Stimulated activated CD4-positive, alpha-beta T cell treated with anti-CD3 and anti-CD28 coated beads, Interleukin-15, amount 100 ng/mL, for 48 hours (primary cell): ENCODE measurements at places on chromosomes 3 and 15.

DNA sequence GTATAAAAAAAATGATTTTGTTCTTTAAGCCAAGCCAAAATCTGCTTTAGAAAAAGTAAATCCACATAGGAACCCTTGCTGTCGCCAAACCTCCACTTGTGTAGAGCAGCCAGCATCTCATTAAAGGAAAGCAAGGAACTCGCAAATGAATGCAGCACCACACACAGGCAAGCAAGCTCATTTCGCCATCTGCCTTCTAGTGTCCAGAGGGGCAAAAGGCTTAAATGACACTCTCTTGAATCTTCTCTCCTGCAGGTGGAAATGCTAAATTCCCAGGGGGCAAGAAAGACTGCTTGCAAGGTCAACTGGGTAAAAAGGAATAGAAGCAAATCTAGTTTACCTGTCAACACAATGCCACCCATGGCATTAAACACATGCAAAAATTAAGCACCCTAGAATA is 2.4 kb downstream of the MB21D2 start:
- DNase-seq = no peak

- peak; percentile 7 for DNase-seq
Observed at GRCh38 chr3:161371441-161372320, at the start of gene SPTSSB. Gene SPTSSB, minus strand, starts transcription at chr3:161371517. Its CDS starts 25,194 bp downstream, at chr3:161346323.

GRCh38 chr15:68299436-68299835 is 21.9 kb downstream of the FEM1B start:
- no peak for DNase-seq

DNA sequence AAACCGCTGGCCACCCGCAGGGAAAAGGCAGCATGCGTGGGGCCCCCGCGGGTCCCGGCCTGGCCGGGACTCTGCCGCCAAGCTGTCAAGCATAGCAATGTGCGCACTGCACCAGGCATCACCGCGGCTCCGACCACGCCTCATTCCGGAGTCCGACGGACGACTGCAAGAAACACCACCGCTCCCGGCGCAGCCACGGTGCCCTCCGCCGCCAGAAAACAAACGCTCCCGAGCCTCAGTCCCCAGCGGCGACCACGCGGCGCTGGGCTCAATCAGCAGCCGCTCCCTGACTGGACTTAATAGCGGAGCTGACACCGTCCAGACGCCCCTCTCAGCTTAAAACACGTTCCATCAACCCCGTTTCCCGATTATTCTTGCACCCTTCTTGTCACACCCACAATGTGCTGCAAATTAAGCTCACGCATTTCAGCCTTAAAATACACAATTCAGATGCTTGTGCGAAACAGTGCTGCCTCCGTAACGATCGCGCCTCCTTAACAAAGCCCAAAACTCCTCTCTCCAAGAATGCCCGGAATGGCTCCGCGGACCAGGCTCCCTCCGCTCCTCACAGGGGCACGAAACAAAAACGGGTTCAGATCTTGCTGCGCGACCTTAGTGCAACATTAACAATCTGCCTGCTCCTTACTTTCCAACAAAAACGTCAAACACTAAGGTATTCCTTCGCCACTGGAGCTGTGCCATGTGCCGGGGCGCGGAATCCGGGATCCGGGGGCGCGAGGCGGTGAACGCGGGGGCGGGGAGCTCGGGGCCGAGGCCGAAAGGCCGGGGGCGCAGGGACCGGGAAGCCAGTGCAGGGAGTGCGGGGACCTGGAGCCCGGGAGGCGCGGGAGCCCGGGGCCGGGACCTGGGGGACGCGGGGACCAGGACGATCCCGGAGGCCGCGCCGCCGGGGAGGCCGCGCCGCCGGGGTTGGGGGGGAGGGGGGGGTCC is 655 bp downstream of the CYFIP1 start:
- DNase-seq = peak; percentile 15

- DNase-seq = no peak
Observed at GRCh38 chr3:61783993-61784718, 222.8 kb downstream of the PTPRG start.

GRCh38 chr3:95037097-95037496 is 974.2 kb downstream of the NSUN3 start:
- DNase-seq = no peak

DNA sequence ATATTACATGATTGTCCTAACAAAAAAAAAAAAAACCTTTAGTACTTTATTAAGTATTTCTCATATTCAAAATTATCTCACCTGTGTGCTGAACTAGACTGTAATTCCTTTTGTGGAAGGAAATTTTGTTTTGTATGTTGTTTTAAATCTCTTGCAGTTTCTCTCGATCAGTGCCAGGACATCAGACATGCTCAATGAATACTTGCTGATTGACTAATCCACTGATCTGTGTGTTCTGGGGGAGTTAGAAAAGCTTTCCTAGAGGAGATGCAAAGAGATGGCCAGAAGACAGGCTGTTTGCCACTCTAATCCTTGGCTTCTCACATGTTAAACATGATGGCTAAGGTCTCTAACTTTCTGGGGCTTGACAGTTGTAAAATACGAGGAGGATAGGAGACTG is 233.3 kb upstream of the NR2E3 start:
- DNase-seq = no peak

- DNase-seq = no peak
Observed at GRCh38 chr15:81105545-81105944, 28.5 kb upstream of the CFAP161 start.

DNA sequence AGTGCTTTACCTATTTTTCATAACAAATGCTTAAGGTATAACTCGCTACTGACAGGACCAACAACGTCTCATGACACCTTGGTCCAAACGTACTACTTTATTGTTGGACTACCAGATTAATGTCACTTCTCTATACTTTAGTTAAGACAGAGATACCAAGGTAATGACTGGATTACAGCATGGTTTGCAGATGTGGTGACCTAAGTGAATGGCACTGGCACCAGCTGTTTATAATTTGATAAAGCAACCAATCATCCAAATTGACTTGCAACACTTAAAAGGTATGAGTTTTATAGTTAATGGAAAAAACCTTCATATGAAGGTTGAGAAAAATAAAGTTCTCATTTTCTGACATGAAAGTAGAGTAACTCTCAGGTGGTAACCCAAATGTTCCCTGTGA is 209.0 kb downstream of the NEK10 start:
- DNase-seq = no peak

DNA sequence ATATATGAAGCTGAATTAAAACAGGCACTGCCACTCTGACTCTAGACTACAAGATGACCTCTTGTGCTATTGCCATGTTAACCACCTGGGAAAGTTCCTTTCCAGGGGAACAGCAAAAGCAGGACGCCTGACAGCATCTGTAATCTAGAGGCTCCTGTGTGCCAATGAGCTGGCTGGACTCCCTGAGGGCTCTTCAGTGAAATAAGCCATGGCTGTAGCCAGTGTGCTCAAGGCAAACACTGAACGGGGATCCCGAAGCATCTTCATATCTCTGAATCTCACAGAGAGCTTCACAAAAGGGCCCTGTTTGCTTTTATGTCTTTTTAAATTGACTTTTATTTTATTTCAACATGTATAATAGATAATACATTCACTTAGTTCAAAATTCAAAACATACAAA is 57.2 kb downstream of the BFSP2 start:
- DNase-seq = no peak

DNA sequence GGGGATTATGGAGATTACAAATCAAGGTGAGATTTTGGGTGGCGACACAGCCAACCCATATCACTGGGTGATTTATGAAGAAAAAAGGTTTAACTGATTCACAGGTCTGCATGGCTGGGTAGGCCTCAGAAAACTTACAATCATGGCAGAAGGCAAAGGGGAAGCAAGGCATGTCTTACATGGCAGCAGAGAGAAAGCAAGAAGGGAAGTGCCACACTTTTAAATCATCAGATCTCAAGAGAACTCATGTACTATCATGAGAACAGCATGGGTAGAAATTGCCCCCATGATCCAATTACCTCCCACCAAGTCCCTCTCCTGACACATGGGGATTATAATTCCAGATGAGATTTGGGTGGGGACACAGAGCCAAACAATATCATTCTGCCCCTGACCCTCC is 59.7 kb downstream of the DPH6 start:
- DNase-seq = no peak

- no peak for DNase-seq
Observed at GRCh38 chr15:37246856-37247255, 146.5 kb upstream of the MEIS2 start.

DNA sequence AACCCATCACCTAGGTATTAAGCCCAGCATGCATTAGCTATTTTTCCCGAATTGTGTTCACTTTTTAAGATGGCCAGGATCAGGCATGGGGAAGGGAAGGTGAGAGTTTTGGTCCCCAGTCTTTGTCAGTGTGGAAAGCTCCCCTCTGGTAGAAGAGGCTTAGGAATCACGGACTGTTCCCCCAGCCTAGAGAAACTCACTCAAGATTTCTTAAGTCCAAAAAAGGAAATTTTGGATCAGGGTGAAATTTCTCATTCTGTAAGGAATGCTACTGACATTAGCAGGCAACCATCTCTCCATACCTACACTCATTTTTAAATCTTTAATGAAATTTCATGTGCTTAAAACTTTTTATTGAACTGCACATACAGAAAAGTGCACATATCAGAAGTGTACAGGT is 70.3 kb upstream of the GALNT15 start:
- no peak for DNase-seq

- no peak for DNase-seq
Observed at GRCh38 chr15:39498629-39499028, 82.2 kb upstream of the THBS1 start.

DNA sequence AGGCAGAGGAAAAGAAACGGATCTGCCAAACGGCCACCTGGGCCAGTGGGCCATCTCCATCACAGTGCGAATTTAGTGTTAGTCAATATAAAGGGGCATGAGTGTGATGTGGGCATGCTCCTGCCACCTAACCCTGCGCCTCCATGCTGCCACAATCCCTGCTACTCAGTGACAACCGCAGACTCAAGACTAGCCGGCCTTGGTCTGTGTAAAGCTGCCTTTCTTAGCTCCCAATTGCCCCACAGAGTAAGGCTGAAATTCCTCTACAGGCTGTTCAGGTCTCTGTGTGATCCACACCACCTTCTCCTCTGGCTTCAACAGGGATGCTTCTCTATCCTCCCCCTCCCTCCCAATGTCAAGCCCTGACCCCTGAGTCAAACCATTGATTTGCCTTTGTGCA is 269.7 kb downstream of the XXYLT1 start:
- DNase-seq = no peak

GRCh38 chr3:117616227-117616626 is 906.6 kb downstream of the TUSC7 start:
- DNase-seq = no peak

DNA sequence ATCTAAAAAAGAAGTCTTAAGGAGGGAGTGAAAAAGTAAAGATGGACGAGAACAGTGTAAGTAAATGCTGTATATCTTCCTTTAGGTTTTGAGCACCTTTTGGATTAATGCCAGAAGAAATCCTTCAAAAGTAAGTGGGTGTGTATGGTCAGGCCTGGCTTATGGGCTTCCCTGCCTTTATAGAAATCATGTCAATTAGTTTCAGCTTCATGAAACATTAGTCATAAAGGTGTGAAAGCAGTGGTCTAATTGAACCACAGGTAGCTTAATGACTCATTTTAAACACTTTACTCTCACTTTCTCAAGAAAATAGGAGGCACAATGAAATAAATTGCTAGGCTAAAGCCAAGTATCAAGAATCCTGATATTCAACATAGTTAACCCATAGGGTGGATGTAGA is 467.4 kb upstream of the DPPA4 start:
- DNase-seq = no peak

DNA sequence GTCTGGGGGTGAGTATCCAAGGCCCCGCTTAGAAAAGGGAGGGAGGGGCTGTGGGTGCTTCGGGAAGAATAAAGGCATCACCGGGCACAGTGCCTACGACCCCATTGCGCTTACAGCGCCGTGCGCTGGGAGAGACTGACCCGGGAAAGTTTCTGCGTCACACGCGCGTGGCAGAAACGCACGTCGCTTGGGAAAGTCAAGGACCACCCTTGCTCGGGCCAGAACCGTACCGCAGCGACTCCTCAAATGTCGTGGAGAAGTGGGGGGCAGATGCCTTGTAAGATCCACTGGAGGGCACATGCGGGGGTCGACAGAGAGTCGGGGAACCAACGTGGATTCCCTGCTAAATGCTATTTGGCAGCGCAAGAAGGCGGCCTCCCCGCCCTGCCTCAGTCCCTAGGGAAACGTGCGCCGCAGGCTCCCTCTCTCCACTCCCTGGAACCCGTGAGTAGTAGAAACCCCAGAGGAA is 2.4 kb downstream of the ADAMTS9 start:
- DNase-seq = no peak

DNA sequence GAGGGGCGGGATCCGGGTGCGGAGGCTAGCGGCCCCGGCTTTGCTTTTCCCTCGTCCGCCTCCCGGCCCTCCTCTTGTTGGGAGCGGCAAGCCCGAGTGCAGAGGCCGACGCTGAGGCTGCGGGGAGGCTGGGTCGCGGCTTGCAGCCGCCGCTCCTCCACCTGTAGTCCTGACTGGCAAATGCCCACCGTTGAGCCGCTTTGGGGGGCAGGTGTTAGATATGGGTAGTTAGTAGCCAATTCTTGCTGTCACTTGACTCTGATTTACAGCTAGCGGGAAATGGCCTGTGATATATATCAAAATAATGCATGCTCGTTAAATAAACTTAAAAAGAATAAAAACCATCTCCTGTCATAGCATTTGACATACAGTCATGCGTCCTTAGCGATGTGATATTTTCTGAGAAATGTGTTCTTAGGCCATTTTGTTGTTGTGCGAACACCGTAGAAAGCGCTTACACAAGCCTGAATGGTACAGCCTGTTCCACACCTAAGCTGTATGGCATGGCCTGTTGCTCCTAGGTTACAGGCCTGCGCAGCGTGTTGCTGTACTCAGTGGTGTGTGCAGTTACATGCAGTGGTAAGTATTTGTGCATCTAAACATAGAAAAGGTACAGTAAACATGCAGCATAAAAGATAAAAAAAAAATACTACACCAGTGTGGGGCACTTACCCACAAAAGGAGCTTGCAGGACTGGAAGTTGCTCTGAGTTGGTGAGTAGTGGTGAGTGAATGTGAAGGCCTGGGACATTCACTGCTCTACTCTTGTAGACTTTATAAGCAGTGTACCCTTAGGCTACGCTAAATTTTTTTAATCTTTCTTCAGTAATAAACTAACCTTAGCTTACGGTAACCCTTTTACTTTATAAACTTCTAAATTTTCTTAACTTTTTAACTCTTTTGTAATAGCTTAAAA is 873 bp downstream of the CAPN7 start:
- DNase-seq = no peak

- DNase-seq = no peak
Observed at GRCh38 chr3:190183121-190183520, 62.4 kb upstream of the P3H2 start.

DNA sequence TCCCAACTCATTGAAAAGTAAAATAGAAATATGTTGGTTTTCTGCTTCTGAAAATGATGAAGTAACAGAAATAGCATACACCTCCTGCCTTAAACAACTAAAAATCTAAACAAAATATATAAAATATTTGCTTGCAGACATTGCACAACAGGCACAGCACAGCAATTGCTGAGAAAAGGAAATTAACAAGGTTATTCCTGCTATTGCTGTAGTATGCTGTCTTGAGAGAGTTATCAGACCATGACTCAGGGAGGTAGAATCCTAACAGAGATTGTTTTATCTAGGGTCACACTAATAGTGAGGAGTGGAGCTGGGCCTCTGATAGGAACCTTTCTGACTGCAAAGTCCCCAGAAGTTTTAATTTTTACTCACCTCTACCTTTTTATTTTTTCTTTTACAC is 72.6 kb downstream of the ZBTB20 start:
- DNase-seq = no peak

- no peak for DNase-seq
Observed at GRCh38 chr15:22958487-22959280, 21.5 kb downstream of the CYFIP1 start.
